Osteoblast (primary cell): ENCODE measurements at places on chromosomes 7 and 10. TPM values are rescaled to one million over a fixed set of nuclear protein-coding genes. Genes with fewer than 3 reads are reported as not detected.
A peak's percentile ranks its signal among the peaks of the same experiment; 100 is the strongest.

DNA sequence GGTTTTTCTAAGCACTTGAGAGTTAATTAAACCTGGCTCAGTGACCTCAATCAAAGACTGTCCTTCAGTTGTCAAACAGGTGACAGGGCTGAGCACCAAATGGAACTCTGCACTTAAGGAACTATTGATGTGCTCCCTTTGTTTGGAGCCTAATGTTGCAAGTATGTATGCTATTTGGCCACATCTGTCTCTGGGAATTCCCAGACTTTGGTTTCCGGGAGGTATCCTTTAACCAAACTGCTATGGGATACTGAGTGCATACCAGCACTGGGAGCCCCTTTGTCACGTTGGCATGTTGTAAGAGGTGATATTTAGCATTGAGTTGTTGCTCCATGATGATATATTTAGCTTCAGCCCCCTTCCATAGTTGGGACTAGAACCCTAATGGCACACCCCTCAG, 25.2 kb downstream of the ASZ1 start:
- H3K27me3 ChIP-seq = peaks cover 11% of the 10 kb centered on the region
- H3K27ac ChIP-seq = no peak overlapping the region
- no peaks in the 10 kb centered on the region for H3K4me1 ChIP-seq
- H3K36me3 ChIP-seq = no peaks in the 10 kb centered on the region
- DNase-seq = no peak

GRCh38 chr10:36778651-36779050, 346.7 kb upstream of the ANKRD30A start:
- H3K4me1 ChIP-seq = no peaks in the 10 kb centered on the region
- no peaks in the 10 kb centered on the region for H3K27me3 ChIP-seq
- H3K4me3 ChIP-seq = no peak overlapping the region

DNA sequence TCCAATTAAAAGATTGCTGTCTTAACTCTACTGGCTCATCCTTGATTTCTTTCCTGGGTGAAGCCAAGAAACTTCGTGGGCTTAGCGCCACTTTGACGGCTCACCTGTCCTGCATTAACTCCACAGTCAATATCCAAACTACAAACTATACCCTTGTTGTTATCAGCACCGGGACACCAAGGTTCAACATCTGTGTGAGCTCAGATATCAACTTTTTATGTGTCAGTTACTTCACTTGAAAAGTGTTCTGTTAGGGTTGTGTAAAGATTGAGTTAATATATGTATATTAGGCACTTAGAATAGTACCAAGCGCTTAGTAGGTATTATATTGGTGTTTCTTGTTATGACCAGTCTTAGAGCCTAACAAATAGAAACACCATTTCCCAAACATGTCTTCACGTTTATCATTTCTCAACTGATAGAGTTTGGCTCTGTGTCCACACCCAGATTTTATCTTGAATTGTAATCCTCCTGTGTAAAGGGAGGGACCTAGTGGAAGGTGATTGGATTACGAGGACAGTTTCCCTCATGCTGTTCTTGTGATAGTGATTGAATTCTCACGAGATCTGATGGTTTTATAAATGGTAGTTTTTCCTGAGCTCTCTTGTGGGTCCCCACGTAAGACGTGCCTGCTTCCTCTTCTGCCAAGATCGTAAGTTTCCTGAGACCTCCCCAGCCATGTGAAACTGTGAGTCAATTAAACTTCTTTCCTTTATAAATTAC, 19.0 kb upstream of the ST8SIA6 start:
- H3K27ac ChIP-seq = no peak overlapping the region
- no peaks in the 10 kb centered on the region for H3K36me3 ChIP-seq
- H3K4me1 ChIP-seq = no peaks in the 10 kb centered on the region
- no peaks in the 10 kb centered on the region for H3K27me3 ChIP-seq

- no peaks in the 10 kb centered on the region for H3K36me3 ChIP-seq
- no peak overlapping the region for H3K4me3 ChIP-seq
- no peak overlapping the region for H3K27ac ChIP-seq
- peaks cover 4% of the 10 kb centered on the region for H3K4me1 ChIP-seq
These were observed 382.2 kb upstream of the NRP1 start for GRCh38 chr10:33716501-33717267.

- H3K36me3 ChIP-seq = peaks cover 16% of the 10 kb centered on the region
- H3K4me1 ChIP-seq = peaks cover 22% of the 10 kb centered on the region
- H3K27ac ChIP-seq = peak overlapping the region; percentile 83
- no peaks in the 10 kb centered on the region for H3K27me3 ChIP-seq
- H3K4me3 ChIP-seq = peak overlapping the region; percentile 97
- DNase-seq = no peak
These were observed 582 bp downstream of the TPST1 start for GRCh38 chr7:66205741-66206090.

DNA sequence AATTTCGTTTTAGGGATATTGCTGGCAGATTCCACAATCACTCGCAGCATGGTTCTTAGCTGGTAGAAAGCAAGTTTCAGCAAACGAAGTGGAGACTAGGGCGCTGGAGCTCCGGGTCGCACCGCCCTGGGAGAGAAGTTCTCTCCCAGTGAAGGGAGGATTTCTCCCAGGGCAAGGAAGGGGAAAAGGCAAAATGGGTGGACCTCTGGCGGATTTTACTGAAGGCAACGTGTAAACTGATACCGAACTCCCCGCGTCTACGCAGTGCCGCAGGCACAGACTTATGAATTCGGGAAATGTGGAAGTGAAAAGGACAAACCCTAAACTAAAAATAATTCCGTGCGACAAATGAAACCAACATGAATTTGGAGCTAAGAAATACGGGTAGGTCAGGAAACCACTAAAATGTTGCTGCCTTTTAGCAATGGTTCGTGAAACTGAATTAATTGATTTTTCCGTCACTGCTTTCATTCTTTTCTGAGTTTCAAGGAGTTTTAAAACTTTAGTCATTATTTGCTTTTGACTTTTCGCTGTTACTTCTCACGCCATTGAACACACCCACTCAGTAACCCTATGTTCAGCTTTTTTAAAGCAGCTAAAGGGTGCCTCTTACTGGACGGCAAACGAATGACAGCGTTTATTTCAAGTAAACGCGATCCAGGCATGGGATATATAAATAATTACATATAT, at the start of gene MYOF:
TSS of gene MYOF (minus strand) at position 190 of the 690 bp plus-strand sequence. CDS start at position 50, 140 bp downstream.
- peaks cover 19% of the 10 kb centered on the region for H3K4me1 ChIP-seq
- DNase-seq = no peak
- H3K27ac ChIP-seq = peak within 1 kb of the TSS; percentile 99
- H3K36me3 ChIP-seq = peaks cover 11% of the 10 kb centered on the region
- H3K27me3 ChIP-seq = no peaks in the 10 kb centered on the region

- no peaks in the 10 kb centered on the region for H3K4me1 ChIP-seq
- H3K4me3 ChIP-seq = no peak overlapping the region
- H3K27ac ChIP-seq = no peak overlapping the region
- no peak for DNase-seq
- H3K27me3 ChIP-seq = no peaks in the 10 kb centered on the region
- H3K36me3 ChIP-seq = peaks cover 65% of the 10 kb centered on the region
These were observed 12.0 kb downstream of the SEC24C start for GRCh38 chr10:73756183-73756582.

The PPP1R3A gene
- total RNA-seq = not detected in 2 replicates

DNA sequence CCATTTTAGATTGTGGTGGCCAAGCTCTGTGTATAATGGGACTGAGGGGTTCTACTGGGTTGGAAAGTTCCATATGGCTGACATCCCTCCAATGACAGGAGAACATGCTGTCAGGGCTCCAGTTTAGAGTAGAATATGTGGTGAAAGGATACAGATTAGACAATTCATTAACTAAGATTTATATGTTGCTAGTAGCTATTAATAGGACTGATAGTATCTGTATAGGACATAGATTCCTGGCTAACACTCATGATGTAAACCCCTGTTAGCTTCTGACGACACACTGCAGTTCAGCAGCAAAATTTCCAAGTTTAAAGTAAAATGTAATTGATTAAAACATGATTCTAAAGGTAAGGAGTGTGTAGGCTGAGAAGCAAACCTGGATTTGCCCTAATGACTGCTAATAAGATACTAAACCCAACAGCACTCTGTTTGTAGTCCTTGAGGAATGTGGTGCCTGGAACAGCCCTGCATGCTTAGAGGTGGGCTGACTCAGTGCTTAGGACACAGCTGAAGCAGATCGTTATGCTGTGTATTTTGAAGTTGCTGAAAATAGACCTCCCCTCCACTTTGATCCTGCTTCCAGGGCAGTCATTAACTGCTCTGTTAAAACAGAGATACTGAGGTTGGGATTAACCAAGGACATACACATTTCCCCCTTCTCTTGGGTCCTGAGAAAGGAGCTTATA, 1129.6 kb downstream of the SORCS3 start:
- no peak for DNase-seq
- no peaks in the 10 kb centered on the region for H3K36me3 ChIP-seq
- no peak overlapping the region for H3K27ac ChIP-seq
- no peaks in the 10 kb centered on the region for H3K4me1 ChIP-seq

The PNLIPRP1 gene
- not detected in 2 replicates for total RNA-seq

DNA sequence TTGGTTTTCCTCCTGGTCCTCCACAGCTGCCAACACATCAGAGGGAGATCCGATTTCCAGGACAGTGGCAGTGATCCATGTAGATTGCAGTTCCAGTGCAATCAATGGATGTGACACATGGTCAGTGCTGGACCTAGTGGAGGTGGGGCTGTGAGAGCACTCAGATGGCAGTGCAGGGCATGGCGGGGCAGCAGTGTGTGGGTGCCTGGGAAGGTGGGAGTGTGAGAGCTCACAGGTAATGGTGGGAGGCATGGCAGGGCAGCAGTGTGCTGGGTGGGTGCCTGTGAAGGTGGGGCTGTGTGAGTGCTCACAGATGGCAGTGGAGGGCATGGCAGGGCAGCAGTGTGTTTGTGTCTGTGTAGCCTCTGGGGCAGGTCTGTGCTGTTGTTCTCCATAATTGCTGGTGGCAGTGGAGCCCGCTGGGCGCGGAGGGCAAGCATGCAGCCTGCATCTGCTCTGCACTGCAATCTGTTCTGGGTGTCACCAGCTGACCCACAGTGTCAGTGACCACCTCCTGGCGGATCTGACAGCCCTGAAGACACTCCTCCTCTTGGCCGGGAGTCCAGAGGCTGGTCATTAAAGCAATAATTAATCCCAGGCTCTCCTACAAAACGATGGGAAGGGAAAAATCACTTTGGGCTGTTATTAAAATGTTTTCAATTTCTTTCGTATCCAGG, 8.6 kb upstream of the ADARB2 start:
- no peaks in the 10 kb centered on the region for H3K4me1 ChIP-seq
- no peaks in the 10 kb centered on the region for H3K27me3 ChIP-seq
- H3K27ac ChIP-seq = no peak overlapping the region
- no peak overlapping the region for H3K4me3 ChIP-seq

- no peaks in the 10 kb centered on the region for H3K27me3 ChIP-seq
- DNase-seq = no peak
- no peaks in the 10 kb centered on the region for H3K36me3 ChIP-seq
- peaks cover 63% of the 10 kb centered on the region for H3K4me1 ChIP-seq
- H3K27ac ChIP-seq = peak overlapping the region; percentile 98
These were observed 108.7 kb downstream of the TCF7L2 start for GRCh38 chr10:113058523-113059370.

The TACC2 gene
- 5.0 and 5.8 TPM in 2 replicates for total RNA-seq

GRCh38 chr10:72242675-72243074, 26.6 kb upstream of the ASCC1 start:
- no peak for DNase-seq
- H3K27me3 ChIP-seq = no peaks in the 10 kb centered on the region
- no peak overlapping the region for H3K27ac ChIP-seq
- H3K36me3 ChIP-seq = no peaks in the 10 kb centered on the region
- H3K4me1 ChIP-seq = peaks cover 27% of the 10 kb centered on the region

DNA sequence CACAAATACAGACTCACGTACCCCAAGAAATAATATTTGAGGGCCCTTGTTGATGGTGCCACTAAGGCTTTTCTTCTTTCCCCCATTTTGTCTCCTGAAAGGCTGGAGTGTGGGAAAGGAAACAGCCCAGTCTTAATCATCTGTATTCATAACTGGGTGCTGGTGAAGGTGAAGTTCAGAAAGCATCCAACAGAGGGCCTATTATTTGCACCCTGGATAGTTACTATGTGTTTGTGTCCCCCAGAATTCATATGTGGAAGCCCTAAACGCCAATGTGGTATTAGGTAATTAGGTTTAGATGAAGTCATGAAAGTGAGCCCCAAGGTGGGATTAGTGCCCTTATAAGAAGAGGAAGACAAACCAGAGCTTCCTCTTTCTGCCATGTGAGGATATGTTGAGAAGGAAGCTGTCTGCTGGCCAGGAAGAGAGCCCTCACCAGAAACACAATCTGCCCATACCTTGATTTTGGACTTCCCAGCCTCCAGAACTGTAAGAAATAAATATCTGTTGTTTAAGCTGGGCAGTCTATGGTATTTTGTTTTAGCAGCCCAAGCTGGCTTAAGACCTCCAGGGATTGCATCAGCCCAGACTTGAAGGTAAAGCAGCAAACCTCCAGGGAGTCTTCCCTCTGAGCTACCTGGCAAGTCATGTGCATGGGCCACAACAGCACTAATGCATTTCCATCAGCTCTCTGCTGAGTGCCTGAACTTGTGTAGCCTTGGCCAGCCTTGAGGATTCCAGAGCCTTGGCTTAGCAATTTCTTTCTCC, 90.0 kb upstream of the ADRB1 start:
- peaks cover 11% of the 10 kb centered on the region for H3K4me1 ChIP-seq
- no peak overlapping the region for H3K4me3 ChIP-seq
- no peak for DNase-seq
- no peak overlapping the region for H3K27ac ChIP-seq
- H3K27me3 ChIP-seq = no peaks in the 10 kb centered on the region

The GPR15LG gene
- not detected in 2 replicates for total RNA-seq

- H3K4me3 ChIP-seq = no peak overlapping the region
- no peaks in the 10 kb centered on the region for H3K27me3 ChIP-seq
- H3K4me1 ChIP-seq = peaks cover 6% of the 10 kb centered on the region
These were observed 5.4 kb upstream of the HKDC1 start for GRCh38 chr10:69214666-69215131.

GRCh38 chr10:58885686-58886345, 290.6 kb upstream of the PHYHIPL start:
- H3K27ac ChIP-seq = no peak overlapping the region
- DNase-seq = no peak
- no peak overlapping the region for H3K4me3 ChIP-seq
- H3K4me1 ChIP-seq = no peaks in the 10 kb centered on the region
- no peaks in the 10 kb centered on the region for H3K36me3 ChIP-seq

DNA sequence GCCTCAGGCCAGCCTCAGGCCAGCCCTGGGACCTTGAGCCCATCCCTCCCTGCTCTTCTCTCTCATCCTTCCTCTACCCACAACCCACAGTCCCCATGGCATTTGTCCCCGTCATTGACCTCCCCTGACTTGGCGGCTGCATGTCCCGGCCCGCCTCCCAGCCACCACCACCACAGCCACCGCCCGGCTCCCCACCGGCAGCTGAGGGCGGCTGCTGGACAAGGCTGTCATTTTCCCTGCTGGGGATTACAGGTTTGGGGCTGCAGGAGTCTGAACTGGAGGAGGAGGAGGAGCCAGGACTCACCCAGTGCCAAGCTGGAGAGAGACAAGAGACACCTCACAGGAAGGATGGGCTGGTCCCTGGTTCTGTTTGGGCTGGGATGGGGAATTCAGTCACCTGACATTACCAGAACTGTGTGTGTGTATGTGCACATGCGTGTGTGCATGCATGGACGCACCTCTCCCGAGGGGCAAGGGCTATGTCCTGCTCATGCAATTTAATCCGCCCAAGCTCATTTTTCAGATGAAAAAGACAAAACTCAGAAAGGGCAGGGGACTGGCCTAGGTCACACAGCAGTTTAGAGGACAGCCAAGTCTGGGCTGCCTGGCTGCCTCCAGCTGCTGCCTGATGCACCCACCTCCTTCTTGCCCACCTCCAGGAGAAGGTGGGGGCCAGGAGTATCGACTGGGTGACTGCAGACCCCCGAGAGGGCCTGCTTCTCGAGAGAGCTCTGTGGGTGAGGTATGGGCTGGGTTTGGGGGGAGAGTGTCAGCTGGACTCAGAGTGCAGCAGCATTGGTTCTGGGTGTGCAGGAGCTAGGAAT, 113.1 kb downstream of the ZMIZ1 start:
- peaks cover 85% of the 10 kb centered on the region for H3K4me1 ChIP-seq
- no peak for DNase-seq
- peaks cover 41% of the 10 kb centered on the region for H3K36me3 ChIP-seq
- H3K27me3 ChIP-seq = no peaks in the 10 kb centered on the region

The EN2 gene
- total RNA-seq = under 0.01 TPM in 1 of 2 replicates, not detected in the other

The AGAP6 gene
- 3.5 and 4.3 TPM in 2 replicates for total RNA-seq

The EBLN1 gene
- not detected in 2 replicates for total RNA-seq
